IMR-90 (cell line): ENCODE measurements at places on chromosomes 4 and X.

DNA sequence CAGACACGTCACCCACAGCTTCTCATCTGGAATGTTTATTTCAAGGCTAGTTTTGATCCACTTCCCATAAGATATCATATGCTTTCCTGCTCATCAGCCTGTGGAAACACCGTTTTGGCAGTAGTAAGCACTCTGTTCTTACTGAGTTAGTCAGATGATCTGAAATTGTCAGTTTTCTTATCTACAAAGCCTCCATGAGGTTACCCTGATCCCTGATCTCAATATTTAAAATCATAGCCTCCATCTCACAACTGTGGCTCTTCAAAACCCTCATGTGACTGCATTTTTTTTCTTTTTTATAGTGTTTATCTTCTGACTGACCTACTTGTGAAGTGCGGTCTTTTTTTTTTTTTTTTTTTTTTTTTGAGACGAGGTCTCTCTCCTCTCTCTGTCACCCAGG, 22.7 kb downstream of the BST1 start:
- DNase-seq: peak; percentile 46

- no peak for DNase-seq
These were observed 30.8 kb downstream of the RTL5 start for GRCh38 chrX:72100824-72101351.

- no peak for DNase-seq
These were observed 934.5 kb upstream of the INTU start for GRCh38 chr4:126698224-126698623.

GRCh38 chrX:53044995-53045394, 3.6 kb upstream of the GPR173 start:
- DNase-seq: no peak

DNA sequence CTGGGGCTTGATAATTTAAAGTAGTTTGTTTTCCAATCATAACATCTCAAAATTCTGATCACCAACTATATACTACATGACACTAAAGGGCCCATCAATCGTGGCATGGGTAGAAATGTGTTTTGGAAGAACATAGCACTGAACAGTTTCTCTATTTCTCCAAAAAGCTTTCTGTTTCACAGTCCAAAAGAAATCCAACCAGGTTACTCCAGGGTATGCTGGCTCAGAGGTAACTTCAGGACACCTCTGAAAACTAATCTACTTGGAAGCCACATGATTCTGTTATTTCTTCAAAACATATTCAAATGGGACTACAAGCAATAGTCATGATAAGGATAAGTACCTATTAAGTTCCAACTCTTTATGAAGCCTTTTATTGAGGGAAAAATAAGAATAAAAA, 8.3 kb downstream of the PHKA1 start:
- DNase-seq: no peak
